ENCODE measurements at places on chromosomes 7 and 10.

- DNase-seq, result no peak
These were observed 4.9 kb upstream of the HERPUD2 start for GRCh38 chr7:35699796-35700305.

DNA sequence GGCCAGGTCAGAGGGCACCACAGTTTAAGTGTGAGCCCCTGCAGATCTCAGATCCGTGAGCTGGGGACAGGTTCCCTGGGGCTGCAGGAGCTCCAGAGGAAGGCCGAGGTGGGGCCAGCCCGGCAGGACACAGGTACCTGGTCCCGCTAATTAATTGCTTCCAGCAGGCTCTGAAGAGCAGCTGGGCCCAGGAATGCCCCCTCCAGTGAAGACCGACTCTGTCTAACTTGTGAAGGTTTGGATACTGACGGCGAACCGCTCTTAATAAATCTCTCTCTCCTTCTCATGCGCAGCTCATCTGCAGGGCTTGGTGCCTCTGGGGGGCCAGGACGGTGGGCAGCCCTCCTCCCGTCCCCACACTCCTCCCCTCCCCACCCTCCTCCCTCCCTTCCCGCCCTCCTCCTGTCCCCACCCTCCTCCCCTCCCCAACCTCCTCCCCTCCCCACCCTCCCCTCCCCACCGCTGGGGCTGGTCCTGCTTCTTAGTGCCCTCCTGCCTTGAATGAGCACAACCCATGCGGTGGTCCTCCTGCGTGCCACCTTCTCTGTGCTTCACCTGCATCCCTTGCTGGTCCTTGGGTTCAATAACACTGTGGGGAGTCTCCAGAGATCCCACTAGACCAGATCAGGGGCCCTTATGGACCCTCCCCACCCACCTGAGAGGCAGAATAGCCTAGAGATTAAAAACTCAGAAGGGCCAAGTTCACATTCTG is 38.3 kb downstream of the PDGFA start:
- no peak for DNase-seq

GRCh38 chr10:816958-817357 is 114.5 kb downstream of the LARP4B start:
- no peak for DNase-seq

DNA sequence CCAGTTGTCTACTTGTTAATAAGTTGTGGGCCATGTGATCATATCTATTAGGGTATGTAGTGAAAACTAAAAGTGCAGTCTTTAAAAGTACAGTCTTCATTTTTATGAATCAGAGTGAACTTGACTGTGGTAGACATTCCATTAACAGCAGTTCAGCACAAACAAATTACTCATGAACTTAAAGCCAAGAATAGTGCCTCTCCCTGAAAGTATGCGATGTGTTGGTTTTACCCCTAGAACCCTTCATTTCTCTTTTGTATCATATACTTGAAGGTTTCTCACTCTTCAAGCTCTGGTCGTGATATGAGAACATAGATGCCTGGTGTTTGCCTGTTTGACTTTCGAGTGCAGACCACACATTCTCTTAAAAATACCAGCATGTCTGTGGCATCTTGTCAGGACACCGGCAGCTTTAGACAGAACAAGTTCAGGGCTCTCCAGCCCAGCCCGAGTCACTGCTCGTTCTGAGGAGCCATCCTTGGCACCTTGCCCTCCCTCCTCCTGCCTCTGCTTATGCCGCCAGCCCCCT is 159.3 kb downstream of the LCOR start:
- no peak for DNase-seq

DNA sequence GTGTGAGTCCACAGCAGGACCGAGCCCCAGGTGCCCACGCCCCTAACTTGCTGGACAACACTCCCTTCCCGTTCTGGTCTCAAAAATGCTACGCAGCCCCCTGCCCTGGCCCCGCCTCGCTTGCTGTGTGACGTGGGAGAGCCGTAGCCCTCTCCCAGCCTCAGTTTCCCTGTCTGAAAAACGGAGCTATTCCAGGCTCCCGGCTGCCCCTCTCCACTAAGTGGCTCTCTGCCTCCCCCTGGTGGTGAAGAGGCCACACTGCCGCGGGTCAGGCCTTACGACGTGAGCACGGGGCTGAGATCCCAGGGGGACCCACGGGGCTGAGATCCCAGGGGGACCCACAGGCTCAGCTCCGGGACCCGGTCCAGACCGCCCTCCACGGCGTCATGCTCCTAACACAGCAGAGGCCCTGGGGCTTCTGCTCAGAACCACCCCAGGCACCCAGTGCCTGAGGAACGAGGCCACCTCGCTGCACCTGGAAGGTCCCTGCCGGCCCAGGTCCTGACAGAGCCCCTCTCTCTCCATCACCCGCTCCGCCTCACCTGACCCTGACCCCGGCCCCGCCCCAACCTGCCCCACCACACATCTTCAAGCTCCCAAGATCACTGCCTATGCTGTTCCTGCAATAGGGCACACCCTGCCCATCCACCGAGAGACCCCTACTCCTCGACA is 26.7 kb downstream of the MICALL2 start:
- peak; percentile 92 for DNase-seq

- DNase-seq, result no peak
These were observed 3.7 kb downstream of the TMEM140 start for GRCh38 chr7:135151533-135151932.

- peak; percentile 4 for DNase-seq
These were observed 36.4 kb downstream of the ZRANB1 start for GRCh38 chr10:124978376-124978725.

GRCh38 chr7:18798088-18798906 is 302.7 kb downstream of the HDAC9 start:
- DNase-seq, result no peak

DNA sequence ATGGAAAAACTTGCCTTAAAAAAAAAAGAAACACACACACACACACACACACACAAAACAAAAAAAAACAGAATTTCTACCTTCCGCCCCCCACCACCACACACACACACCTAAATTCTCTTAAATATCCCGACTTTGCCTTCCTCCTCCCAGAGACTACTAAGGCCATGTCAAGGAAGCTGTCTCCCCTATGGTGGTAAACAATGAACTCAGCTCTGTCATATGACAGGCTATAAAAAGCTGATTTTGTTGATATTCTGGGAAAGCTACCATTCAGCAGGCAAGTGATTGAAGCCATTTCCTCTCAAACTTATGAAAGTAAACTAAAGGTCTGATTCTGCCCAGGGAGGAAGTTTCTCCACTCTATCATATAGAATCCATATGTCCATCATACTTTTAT is 471.0 kb downstream of the GFRA1 start:
- no peak for DNase-seq

GRCh38 chr7:43439631-43440401 is 143.1 kb upstream of the STK17A start:
- no peak for DNase-seq

GRCh38 chr7:103795787-103796186 is 193.7 kb downstream of the RELN start:
- no peak for DNase-seq

- peak; percentile 10 for DNase-seq
These were observed 27.6 kb downstream of the SDHAF3 start for GRCh38 chr7:97145068-97145467.

- no peak for DNase-seq
These were observed 490 bp downstream of the KIN start for GRCh38 chr10:7787150-7787856.

DNA sequence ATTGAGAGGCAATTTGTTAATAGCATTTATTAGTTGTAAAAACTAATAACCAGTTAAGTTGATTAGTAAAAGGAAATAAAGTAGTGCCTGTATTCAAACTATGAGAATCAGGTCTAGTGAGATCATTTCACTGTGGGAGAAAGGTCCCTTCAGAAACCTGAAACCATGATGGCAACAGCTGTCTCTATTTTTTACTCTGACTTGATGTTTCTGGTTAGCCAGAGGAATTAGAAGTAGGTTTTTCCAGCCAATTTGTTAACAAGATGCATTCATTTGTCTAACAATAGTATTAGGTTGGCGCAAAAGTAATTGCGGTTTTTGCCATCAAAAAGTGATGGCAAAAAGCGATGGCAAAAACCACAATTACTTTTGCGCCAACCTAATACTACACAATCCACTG is 272.2 kb upstream of the YAE1 start:
- no peak for DNase-seq

GRCh38 chr7:55515569-55516279 is 56.6 kb downstream of the VOPP1 start:
- no peak for DNase-seq

DNA sequence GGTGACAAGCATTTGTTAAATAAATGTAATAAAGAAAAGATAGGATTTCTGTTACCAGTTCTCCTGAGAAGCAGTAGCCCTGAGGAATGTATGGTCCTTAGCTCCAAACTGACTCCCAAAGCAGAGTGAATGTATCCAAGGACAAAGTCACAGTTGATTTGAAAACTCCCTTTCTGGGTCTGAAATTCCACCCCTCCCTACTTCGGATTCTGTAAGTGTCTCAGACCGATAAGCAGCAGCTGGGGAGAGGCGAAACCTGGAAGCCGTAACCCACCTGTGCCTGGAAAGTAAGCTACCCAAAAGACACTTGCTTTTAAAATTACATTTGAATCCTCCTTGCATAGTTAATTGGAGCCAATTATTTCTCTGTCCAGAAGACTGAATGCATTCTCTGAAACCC is 122.9 kb upstream of the FRMD4A start:
- DNase-seq, result no peak

DNA sequence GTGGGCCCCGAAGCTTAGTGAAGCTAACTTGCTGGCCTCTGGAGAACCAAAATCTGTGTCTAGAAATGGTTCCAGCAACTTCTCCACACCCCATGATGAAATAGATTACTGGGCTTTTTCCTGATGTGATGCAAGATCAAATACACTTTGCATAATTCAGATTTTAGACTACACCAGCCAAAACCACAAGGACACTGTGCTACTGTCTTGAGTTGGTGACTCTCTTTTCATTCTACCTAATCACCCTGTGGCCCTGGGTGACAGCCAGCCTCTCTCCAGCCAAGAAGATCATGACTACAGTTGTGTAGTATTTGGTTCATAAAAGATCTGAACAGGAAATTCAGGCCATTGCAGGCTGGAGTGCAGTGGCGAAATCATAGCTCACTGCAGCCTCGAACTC is 22.2 kb downstream of the AZGP1 start:
- DNase-seq, result no peak

- peak; percentile 80 for DNase-seq
These were observed 127.4 kb downstream of the UBE2H start for GRCh38 chr7:129825209-129825970.

DNA sequence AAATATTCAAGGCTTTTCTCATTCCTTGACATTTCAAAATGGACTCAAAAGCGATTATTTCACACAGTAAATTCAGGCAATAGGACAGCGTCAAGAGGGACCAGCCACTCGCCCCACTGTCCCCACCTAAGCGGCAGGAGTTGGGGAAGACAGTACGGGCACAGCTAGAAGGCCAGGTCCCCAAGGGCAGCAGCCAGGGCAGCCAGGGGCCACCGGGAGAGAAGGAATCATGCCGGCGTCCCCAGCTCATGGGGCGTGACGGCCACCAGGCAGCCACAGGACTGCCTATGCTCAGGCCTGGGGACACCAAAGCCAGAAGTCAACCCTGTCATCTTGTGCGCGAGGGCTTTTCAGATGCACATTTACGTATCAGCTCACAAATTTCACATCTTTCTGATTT is 225.7 kb upstream of the PPP2R2D start:
- DNase-seq, result no peak

GRCh38 chr10:71233482-71233892 is 21.1 kb downstream of the UNC5B start:
- no peak for DNase-seq

DNA sequence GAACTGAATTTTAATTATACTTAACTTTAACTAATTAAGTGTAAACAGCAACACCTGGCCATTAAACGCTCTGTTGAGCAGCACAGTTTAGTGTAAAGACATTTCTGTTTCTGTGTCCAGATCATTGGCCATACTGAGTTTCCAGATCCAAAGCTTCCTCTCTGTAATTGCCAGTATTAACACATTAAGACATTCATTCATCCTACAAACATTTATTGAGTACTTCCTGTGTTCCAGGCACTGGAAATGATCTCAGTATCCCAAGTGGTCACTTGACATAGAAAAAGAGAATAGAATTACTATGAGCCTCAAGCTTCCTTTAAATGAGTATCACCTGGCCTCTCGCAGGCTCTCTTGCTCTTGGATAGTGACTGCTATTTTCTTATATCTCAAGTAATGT is 618.1 kb downstream of the SORCS3 start:
- no peak for DNase-seq

GRCh38 chr7:23003505-23004246 is 10.3 kb downstream of the HYCC1 start:
- DNase-seq, result no peak

- no peak for DNase-seq
These were observed 66.6 kb upstream of the SYPL1 start for GRCh38 chr7:106178593-106179134.

GRCh38 chr10:124066781-124067714 is 26.4 kb downstream of the CHST15 start:
- no peak for DNase-seq

DNA sequence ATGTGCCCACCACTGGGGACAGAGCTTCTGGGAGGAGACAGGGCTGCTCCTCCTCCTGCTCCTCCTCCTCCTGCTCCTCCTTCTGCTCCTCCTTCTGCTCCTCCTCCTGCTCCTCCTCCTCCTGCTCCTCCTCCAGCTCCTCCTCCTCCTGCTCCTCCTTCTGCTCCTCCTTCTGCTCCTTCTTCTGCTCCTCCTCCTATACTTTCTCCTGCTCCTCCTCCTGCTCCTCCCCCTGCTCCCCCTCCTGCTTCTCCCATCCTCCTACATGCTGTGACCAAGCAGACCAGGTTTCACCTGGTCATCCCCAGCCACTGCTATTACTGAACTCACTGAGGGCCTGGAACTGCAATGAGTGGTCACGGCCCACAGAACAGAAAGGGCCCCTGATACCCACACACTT is 154.0 kb upstream of the PPP2R2D start:
- DNase-seq, result no peak

DNA sequence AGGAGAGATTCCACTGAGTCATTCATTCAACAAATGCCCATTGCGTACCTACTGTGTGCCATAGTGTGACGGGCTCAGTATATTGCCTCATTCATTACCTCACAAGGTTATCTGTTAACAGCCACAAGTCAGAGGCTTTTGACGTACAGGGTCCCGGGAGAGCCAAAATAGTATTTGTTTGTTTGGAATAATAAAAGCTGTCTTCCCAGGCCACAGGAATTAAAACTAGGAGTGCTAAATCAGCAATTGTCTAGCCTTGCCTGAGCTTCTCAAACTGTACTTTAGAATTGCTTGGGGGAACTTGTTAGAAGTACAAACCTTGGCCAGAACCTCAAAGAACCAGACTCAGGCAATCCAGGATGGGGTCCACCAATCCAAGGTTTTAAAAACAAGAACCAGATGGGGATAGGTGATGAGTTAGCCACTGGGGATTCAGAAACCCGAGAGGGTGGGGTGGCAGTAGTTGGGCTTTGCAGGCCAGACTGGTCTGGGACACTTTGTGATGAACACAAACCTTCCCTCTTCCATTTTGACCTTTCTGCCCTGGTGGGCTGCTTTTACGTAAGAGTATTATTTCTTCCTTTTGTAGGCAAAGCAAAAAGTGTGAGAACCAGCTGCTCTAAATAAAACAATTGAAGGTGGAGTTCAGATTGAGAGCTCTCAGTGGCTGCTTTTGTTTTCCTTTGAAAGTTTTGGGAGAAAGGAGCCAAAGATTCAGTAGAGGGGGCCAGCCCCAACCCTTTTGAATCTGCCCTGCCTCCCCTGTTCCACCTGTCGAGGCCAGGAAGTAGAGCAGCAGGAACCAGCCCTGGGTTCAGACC is 113.0 kb upstream of the ANLN start:
- no peak for DNase-seq
